T-helper 2 cell (primary cell): ENCODE measurements at places on chromosomes 2 and 18.

- no peak for DNase-seq
Observed at GRCh38 chr18:159037-159652, 788 bp downstream of the USP14 start.

- no peak for DNase-seq
Observed at GRCh38 chr2:42132191-42132965, 36.8 kb upstream of the EML4 start.

GRCh38 chr2:75326645-75327044, 127.3 kb upstream of the TACR1 start:
- no peak for DNase-seq

DNA sequence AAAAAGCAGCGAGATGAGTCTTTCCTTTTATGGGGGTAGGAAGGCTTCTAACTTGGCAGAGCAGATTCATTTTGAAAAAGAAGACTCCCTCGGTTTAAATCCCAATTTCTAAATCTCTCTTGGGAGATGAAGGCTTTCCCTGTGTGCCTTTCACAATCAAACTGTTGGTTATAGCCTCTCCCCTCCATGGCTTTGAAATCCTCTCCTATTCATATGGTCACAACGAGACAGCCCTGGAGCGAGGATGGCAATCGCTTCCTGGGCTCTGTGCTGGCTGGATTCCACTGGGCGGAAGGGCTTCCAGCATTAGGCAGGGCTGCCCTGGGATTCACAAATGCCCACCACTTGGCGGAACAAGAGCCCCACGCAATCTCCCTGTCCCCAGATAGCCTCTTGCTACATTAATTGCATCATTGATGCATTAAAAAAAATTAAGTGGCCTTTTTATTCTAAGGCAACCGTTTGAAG, 1.6 kb downstream of the CAVIN2 start:
- no peak for DNase-seq

- DNase-seq, result no peak
Observed at GRCh38 chr2:232892843-232893242, 22.8 kb downstream of the SNORC start.

DNA sequence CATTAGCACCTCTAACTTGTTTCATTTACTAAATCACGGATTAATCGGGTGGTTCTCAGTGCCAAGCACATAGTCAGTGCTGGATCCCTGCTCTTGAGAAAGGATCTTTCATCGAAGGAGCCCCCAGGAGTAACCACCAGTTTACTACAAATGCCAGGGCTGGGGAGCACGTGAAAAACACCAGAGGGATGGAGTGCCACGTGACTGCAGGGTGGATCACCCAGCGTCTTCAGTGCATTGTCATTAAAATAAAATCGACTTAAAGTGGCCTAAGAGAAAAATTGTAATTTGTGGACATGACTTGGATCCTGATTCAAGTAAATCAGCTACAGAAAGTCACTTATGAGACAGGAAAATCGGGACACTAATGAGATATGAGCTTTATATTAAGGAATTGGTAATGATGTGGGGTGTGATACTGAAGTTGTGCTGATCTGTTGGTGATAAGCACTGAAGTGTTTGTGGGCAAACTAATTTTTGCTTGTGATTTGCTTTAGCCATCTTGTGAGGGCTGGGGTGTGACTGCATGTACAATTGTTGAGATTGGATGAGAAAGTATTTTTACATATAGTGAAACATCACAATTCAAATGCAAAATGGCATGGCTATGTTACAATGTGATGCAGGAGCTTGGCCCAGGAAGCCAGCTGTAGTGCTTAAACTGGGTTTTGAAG, 63.8 kb downstream of the NCK2 start:
- DNase-seq, result no peak
